Placental epithelial cell (primary cell): ENCODE measurements at places on chromosomes 5 and 9. TPM values are rescaled to one million over a fixed set of nuclear protein-coding genes. Genes with fewer than 3 reads are reported as not detected.

The JAKMIP2 gene
- not detected in 2 replicates for total RNA-seq

The CCT5 gene
- total RNA-seq: 138 and 266 TPM in 2 replicates

The SLC26A2 gene
- total RNA-seq: 9.4 and 29.5 TPM in 2 replicates

The KLF4 gene
- total RNA-seq: 88.3 and 123 TPM in 2 replicates

The CTXN3 gene
- total RNA-seq: not detected in 2 replicates

The SPATA31C1 gene
- not detected in 2 replicates for total RNA-seq
